ENCODE measurements at places on chromosomes 11 and 22.

GRCh38 chr22:38845004-38845740 lies 1.3 kb upstream of the NPTXR start:
- no peak for DNase-seq

DNA sequence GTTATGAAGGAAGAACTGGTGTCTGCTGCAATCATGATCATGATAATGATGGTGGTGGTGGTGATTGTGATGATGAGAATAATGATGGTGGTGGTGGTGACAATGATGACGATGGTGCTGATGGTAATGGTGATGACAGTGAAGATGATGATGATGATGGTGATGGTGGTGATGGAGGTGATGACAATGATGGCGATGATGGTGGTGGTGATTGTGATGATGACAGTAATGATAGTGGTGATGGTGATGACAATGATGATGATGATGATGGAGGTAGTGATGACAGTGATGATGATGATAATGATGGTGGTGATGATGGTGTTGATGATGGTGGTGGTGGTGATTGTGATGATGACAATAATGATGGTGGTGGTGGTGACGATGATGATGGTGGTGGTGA lies 52.8 kb upstream of the ANO1 start:
- DNase-seq: no peak

DNA sequence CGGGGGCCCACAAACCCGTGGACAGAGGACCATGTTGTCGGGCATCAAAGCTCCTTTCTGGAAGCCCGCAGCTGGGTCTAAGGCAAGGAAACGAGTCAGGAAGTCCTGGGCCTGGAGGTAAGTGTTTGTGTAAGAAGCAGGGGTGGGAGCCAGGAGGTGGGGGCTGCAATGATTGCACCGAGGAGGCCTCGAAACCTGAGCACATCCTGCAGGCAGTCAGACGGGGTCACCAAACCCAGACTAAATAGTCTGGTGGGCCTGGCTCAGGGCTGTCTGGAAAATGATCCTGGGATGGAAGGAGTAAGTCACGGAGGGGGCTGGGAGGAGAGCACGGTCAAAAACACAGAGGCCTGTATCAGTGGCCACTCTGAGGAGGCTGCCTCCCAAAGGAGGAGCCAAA lies 539.2 kb downstream of the MN1 start:
- no peak for DNase-seq

GRCh38 chr11:25734591-25735211 lies 597.2 kb upstream of the ANO3 start:
- DNase-seq: no peak

- DNase-seq: no peak
These were observed 1.2 kb upstream of the TBC1D10A start for GRCh38 chr22:30327864-30328345.

- DNase-seq: no peak
These were observed 35.2 kb downstream of the SOX6 start for GRCh38 chr11:16321148-16321547.

GRCh38 chr11:94511932-94512781 lies at the start of gene C11orf97:
C11orf97 (plus strand) TSS chr11:94512461; CDS start chr11:94512529, 68 bp downstream.
- no peak for DNase-seq

DNA sequence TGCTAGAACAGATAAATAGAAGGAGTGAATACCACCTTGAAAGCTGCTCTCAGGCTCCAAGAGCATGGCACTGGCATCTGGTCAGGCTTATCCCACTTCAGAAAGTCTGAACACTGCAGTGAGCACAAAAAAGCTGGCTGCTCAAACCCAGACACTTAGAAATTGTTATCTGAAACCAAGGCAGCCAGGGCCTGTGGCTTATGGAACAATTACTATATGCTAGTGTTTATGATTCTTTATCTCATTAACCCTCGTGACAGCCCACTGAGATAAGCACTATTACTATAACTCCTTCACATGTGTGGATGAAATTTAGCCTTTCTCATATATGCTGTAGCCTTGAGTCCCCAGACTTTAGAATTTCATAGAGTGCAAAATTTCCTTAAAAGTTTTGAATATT lies 400.2 kb downstream of the RAB38 start:
- no peak for DNase-seq

- no peak for DNase-seq
These were observed 61.8 kb downstream of the UBASH3B start for GRCh38 chr11:122717264-122717867.

- no peak for DNase-seq
These were observed 6.4 kb downstream of the MUC5AC start for GRCh38 chr11:1163911-1164735.

DNA sequence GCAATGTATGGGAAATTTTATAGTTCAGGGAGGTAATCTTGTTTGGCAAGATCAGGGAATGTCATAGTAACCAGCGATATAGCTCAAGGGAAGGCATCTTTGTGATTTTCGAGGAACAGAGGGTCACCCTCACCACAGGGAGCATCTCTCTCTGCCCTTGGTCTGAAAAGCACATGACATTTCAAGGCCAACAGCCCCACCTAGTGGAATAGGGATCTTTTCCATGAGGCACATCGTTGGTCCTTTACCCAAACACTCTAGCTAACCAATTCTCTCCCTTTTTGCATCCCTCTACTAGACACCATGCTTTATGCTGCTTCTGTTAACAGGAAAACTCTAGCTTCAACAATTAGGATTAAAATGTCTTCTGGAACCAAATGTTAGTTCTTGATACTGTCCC lies 179.0 kb downstream of the GRM5 start:
- DNase-seq: no peak

DNA sequence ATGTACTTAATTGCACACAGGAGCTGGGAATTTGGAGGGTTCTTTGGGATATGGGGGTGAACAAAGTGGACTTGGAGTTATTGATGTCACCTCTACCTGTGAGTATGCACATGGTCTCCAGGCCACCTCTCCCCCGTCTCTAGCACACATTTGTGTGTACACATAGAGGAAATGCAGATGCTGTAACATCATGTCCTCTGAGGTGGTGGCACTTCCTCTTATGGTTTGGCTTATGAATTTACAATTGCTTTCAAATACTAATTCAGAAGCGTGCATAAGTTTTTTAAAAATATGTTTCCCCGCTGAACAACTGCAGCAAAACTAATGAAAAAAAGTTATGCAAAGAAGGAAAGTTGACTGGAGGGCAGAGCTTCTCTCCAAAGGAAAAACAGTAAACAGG lies 152.0 kb upstream of the TENM4 start:
- DNase-seq: no peak

DNA sequence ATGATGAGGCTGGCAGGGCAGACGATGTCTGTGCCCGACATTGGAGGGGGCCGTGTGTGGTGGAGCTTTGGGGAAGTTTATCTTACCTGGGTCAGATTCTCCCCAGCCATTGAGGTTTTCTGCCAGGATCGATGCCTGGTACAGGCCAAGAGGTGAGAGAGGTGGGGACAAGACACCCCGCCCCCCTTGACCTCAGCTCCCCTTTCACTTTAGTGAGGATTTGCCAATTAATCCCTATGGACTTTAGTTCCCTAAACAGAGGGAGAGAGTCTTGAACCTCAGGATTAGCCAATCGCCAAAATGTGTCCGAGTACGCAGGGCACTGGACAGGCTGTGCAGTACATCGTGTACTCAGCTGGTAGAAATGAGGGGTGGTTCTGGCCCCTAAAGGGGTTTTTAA lies 541 bp downstream of the HORMAD2 start:
- DNase-seq: no peak

GRCh38 chr22:43924877-43925276 lies 1.3 kb downstream of the PNPLA3 start:
- no peak for DNase-seq

- no peak for DNase-seq
These were observed 22.0 kb downstream of the MFNG start for GRCh38 chr22:37464181-37464580.

- DNase-seq: no peak
These were observed 276.2 kb downstream of the BLID start for GRCh38 chr11:121839781-121840180.

DNA sequence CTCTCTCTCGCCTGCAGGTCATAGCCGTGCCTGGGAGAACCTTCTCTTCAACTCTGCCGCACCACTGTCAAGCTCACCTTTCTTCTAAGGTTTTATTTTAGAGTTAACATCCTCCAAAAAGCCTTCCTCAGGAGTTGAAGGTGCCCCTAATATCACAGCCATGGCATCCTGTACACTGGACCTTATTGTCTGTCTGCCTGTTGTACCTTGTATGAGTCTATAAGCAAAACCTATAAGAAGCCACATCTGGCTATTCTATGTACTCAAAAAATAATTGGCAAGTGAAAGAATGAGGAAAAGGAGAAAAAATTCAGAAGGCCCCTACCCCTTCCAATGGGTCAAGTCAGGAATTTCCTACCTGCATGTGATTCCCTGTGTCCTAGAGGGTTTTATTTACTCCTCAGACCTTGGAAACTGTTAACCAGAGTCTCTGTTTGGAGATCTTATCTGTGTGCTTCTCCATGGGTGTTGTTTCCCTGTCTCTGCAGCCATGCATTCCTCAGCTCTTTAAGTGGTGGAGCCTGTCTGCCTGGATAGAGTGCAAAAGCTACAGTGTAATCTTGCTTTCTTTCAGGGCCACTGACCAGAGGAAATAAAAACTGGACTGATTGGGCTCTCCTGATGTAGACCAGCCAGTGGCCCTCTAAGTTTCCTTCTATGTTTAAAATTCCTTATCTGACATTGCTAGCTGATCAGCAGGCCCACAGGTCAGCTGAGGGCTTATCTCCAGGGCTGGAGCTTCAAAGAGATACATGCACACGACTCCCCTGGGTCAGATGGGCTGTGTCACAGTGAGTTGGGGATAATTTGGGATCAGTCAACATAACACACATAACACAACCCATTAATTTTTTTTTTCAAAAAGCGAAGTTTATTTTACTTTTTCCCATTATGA lies 37.6 kb upstream of the TMEM135 start:
- DNase-seq: no peak

DNA sequence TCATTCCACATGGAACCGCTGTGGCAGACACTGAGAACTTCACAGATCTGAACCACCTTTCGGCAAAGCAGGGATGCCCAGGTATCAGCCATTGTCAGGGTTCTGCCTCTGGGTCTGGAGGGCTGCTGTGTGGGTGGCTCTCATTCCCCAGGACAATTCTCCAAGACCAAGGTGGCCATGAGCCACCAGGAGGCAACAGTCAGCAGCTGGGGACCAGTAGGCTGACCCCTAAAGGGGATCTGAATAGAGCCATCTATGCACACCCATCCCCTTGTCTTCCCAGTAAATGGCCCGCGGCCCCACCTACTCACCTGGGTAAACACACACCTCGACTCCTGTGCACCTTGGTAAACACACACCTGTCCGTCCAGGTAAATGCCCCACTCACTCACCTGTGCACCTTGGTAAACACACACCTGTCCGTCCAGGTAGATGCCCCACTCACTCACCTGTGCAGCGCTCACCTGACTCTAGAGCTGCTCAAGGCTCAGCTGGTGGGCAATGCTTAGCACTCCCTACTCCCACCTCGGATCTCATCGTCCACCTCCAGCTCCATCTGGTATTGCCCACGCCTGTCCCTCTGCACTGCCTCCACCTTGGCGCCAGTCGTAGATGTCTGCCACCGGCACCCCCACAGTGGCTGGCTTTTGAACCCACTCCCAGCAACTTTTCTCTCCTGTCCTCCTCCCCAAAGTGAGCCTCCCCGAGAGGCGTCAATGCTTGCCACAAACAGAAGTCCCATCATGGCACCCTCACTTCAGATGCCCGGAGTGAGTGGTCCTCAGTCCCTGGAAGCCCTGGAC lies 10.2 kb downstream of the SLC25A1 start:
- no peak for DNase-seq

DNA sequence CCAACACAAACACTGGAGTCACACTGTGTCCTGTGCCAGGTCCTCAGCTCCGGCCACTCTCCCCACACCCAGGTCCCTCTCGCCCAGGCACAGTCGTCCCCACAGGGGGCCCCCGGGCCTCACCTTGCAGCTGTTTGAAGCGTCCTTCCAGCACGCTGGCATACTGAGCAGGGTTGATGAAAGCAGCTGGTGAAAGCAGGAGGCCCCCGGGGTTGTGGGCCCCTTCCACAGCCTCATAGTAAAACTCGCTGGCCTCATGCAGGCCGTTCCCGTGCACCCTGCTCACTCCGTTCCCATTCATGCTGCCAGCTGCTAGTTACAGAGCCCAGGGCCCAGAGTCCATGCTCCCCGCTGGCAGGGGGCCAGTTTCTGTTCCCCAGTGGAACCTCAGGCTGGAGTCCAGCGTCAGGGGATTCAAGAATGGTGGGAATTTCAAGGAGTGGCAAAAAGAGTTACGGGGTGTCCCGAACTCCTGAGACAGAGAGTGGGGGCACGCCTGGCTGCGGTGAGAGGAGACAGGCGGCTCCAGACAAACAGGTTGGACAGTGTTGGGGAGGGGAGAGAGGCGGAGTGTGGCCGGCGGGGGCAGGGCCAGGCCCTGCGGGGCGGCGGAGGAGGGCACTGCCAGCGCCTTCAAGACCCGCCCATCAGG lies 10.6 kb downstream of the SPTBN2 start:
- DNase-seq: no peak

DNA sequence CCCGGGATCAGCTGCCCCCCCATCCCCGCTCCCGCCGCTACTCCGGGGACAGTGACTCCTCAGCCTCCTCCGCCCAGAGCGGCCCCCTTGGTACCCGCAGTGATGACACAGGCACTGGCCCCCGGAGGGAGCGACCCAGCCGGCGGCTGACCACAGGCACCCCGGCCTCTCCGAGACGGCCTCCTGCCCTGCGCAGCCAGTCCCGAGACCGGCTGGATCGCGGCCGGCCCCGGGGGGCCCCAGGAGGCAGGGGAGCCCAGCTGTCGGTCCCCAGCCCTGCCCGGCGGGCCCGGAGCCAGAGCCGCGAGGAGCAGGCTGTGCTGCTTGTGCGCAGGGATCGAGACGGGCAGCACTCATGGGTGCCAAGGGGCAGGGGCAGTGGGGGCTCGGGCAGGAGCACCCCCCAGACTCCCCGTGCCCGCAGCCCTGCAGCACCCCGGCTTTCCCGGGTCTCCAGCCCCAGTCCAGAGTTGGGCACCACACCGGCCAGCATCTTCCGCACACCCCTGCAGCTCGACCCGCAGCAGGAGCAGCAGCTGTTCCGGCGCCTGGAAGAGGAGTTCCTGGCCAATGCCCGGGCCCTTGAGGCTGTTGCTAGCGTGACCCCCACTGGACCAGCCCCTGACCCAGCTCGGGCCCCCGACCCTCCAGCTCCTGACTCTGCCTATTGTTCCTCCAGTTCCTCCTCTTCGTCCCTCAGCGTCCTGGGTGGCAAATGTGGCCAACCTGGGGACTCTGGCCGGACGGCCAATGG lies 3.9 kb downstream of the RASL10A start:
- no peak for DNase-seq

DNA sequence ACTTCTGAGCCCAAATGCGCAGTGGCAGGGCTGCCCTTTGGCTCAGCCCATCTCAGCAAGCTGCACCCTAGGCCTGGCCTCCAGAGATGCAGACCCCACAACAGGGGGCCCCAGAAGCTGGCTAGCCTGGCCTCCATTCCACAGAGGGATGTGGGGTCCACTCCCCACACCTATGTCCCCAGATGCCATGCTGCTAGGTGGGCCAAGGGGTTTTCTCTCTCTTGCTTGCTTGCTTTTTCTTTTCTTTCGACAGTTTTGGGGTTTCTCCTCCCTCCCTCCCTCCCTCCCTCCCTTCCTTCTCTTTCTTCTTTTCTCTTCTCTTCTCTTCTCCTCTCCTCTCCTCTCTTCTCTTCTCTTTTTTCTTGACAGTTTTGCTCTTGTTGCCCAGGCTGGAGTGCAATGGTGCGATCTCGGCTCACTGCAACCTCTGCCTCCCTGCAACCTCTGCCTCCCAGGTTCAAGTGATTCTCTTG lies 9.6 kb downstream of the SCARF2 start:
- no peak for DNase-seq

GRCh38 chr11:35143297-35144135 lies 4.5 kb downstream of the CD44 start:
- no peak for DNase-seq
